Caki2 (cell line): ENCODE measurements at places on chromosomes 16 and 17.

- peak; percentile 64 for DNase-seq
Observed at GRCh38 chr16:86396901-86397311, 113.4 kb upstream of the FOXF1 start.

DNA sequence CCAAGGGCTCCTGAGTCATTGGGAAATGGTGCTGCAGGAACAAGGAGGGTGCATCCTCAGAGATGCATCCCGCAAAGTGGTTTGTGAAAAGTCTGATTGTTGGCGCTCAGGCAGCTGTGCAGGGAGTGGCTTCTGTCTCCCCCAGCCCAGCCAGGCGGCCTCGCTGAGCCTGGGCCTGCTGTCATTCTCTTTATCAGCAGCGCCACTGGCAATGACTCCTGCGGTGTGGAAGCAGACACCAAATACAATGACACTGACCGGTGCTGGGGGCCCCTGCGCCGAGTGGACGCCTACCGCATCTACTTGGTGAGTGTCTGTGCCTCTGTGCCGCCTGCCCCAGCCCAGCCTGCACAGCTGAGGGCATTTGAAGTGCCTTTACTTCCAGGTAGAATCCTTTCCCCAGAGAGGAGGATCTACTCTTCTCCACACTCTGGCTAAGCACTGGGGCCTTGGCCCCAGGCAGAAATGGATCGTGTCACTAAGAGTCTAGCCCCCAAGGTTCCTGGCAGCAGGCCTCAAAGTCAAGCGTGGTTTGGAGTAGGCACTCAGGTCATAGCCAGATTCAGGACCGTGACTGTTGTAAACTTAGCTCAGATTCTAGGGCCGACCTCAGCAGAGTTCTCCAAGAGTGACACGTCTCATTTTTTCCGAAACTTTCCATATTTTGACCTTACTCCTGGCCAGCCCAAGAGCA is 19.3 kb upstream of the NAT9 start:
- no peak for DNase-seq

- peak; percentile 12 for DNase-seq
Observed at GRCh38 chr16:81779536-81780320, 637 bp downstream of the PLCG2 start.

DNA sequence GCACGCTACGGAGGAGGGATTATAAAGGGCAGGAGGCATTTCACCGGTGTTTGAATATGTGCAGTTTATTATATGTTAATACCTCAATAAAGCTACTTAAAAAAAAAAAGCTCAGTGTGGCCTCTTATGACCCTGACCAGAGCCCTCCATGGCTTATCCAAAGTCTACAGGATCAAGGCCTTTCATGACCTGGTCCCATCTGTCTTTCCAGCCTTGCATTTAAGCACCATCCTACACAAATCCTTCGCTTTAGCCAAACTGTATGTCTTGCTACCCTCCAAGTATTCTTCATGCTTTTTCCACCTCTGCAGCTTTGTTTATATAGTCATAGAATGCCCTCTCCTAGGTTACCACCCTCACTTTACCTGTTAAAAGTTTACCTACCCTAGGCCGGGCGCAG is 6.5 kb downstream of the MFSD6L start:
- no peak for DNase-seq

GRCh38 chr16:48140821-48141220 is 15.0 kb downstream of the ABCC12 start:
- no peak for DNase-seq
